Dorsolateral prefrontal cortex (tissue), 122 donors: ENCODE measurements at places on chromosomes 13 and 19.

DNA sequence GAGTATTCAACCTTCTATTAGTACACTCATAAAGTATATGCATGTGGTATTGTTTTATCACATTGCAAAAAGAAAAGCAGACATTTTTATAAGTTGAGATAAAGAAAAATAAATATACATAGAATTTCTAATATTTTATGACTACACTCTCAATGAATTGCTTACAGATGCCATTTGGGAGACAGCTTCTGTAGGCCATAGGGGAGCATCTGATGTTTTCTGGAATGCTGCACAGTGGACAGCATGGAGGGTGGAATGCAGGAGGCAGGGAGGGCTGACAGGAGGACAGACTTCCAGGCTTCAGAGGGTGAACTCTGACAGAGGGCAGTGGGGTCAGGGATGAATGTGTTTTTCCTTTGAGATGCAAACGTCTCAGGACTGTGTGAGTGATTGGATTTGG lies 45.8 kb downstream of the MIPEP start:
- DNase-seq: no peak

GRCh38 chr13:40141859-40142555 lies 486.5 kb downstream of the COG6 start:
- DNase-seq: no peak

DNA sequence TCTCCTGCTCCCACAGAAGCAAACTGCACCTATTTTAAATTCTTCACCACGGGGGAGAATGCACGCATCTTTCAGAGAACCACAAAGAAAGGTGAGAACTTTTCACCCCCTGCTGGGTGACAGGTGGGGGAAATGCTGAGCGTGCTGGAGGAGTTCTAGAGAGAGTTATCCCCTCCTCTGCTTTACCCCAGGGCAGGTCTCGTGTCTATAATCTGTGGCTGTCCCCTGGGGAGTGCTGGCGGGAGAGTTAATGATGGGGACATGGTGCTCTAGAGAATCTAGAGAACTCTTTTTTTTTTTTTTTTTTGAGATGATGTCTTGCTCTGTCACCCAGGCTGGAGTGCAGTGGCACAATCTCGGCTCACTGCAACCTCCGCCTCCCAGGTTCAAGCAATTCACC lies 6.8 kb downstream of the CACNG6 start:
- DNase-seq: no peak

DNA sequence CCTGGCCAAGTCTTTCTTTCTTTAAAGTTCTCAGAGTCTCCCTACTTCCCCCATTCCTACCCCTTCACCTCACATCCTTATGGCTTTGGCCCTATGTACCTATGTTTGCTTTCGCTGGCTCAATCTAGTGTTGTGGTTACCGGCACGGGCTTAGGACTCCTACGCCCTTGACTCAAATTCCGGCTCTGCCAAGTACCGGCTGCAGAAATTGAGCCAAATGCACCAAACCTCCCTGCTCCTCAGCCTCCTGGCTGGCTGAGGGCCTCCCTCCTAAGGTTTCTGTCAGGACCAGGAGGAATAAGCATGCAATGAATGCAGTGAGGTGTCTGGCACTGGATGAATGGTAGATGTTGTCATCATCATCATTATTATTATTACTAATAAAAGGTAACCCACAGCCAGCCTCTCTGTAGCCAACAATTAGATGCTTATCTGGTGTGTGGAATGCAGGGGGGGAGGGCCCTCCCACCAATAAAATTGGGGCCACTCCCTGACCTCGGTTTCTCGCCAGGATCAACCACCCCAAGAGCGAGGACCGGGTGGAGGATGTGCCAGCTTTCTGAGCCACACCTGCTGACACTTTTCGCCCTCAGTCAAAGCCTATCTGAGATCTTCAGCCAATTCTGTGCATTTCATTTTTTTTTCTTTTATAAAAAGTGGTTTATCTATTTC lies 20.7 kb downstream of the KLK5 start:
- no peak for DNase-seq
